Gastroesophageal sphincter (tissue), 4 donors: ENCODE measurements at places on chromosomes 2 and 18. TPM values are rescaled to one million over a fixed set of nuclear protein-coding genes. Genes with fewer than 3 reads are reported as not detected.

UGT1A8 gene
- not detected for total RNA-seq

- no peak for ATAC-seq
- no peaks in the 10 kb centered on the region for H3K27me3 ChIP-seq
- H3K36me3 ChIP-seq, result no peaks in the 10 kb centered on the region
- no peaks in the 10 kb centered on the region for H3K4me1 ChIP-seq
- H3K4me3 ChIP-seq, result no peak overlapping the region
- H3K27ac ChIP-seq, result no peak overlapping the region
Measured at GRCh38 chr2:75788154-75788553, 77.4 kb upstream of the GCFC2 start.

SERPINB10 gene
- total RNA-seq, result 2.0 TPM

- no peaks in the 10 kb centered on the region for H3K36me3 ChIP-seq
- no peaks in the 10 kb centered on the region for H3K27me3 ChIP-seq
- no peak for ATAC-seq
- H3K27ac ChIP-seq, result no peak overlapping the region
- no peak overlapping the region for H3K4me3 ChIP-seq
- no peaks in the 10 kb centered on the region for H3K4me1 ChIP-seq
Measured at GRCh38 chr2:206886696-206887095, 52.6 kb upstream of the CPO start.

DNA sequence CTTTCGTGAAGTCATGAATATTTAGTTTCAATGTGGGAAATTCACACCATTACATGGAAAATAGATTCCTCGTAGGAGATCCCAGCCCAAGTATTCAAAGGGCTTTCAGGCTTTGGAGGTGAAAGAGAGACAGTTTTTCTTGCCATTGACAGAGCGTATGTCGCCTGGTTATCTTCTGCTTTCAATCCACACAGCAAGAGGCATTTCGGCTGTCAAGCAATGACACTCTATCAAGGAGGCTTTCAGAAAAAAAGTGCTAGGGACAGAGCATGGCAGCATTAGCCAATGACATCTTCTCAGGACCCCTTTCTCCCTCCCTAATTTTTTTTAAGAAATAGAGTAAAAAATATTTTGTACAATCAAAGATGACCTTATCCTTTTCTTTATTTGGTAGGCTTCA is 492.8 kb downstream of the TMEM182 start:
- H3K4me1 ChIP-seq, result no peaks in the 10 kb centered on the region
- H3K27me3 ChIP-seq, result no peaks in the 10 kb centered on the region
- H3K27ac ChIP-seq, result no peak overlapping the region
- H3K4me3 ChIP-seq, result no peak overlapping the region

GPR17 gene
- 0.35 TPM for total RNA-seq

AMER3 gene
- total RNA-seq, result not detected

SERPINB2 gene
- total RNA-seq, result 4.0 TPM

- H3K36me3 ChIP-seq, result no peaks in the 10 kb centered on the region
Measured at GRCh38 chr2:218826791-218827190, 4.8 kb downstream of the PRKAG3 start.

GRCh38 chr2:907706-908105 is 42.9 kb upstream of the SNTG2 start:
- no peak overlapping the region for H3K4me3 ChIP-seq
- no peak overlapping the region for H3K27ac ChIP-seq
- H3K36me3 ChIP-seq, result no peaks in the 10 kb centered on the region
- no peak for ATAC-seq
- peaks cover 20% of the 10 kb centered on the region for H3K27me3 ChIP-seq

DNA sequence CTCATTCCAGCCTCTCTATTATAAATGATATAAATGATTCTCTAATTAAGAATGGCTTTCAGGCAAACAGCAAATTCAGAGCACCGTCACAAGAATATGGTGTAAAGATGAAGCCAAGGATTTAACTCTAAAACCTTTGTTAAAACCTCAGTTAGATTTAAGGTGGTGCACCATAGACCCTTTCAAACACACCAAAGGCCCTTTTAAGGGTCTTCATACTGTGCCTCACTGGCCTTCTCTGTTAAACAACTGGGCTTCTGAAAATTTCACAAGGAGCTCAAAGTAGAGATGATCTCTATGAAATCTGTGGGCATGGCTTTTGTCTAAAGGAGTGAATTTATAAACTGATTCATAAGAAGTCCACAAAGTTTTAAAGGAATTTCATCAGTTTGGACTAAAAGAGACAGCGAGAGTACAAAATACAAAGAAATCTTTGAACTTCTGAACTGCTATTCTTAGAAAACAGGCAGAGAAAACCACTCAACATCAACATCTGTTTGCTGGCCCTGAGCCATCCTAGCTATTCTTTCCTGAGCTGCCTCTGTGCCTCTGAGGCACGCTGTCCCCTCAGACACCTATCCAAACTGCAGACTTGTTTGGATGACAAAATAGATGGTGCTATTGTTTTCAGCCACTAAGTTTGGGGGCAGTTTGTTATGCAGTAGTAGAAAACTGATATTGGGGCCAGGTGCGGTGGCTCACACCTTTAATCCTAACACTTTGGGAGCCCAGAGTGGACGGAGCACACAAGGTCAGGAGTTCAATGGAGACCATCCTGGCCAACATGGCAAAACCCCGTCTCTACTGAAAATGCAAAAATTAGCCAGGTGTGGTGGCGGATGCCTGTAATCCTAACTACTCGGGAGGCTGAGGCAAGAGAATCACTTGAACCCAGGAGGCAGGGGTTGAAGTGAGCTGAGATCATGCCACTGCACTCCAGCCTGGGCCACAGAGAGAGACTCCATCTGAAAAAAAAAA is 72.9 kb upstream of the MYCN start:
- no peaks in the 10 kb centered on the region for H3K36me3 ChIP-seq
- no peak for ATAC-seq
- no peak overlapping the region for H3K27ac ChIP-seq
- H3K27me3 ChIP-seq, result no peaks in the 10 kb centered on the region
- H3K4me1 ChIP-seq, result no peaks in the 10 kb centered on the region

FOXD4L1 gene
- not detected for total RNA-seq

SGPP2 gene
- total RNA-seq, result 0.89 TPM

KRTCAP3 gene
- not detected for total RNA-seq
